Brain pericyte (primary cell): ENCODE measurements at places on chromosomes 11 and 22.

GRCh38 chr11:12243911-12244550 is 133.3 kb upstream of the PARVA start:
- no peak for DNase-seq

DNA sequence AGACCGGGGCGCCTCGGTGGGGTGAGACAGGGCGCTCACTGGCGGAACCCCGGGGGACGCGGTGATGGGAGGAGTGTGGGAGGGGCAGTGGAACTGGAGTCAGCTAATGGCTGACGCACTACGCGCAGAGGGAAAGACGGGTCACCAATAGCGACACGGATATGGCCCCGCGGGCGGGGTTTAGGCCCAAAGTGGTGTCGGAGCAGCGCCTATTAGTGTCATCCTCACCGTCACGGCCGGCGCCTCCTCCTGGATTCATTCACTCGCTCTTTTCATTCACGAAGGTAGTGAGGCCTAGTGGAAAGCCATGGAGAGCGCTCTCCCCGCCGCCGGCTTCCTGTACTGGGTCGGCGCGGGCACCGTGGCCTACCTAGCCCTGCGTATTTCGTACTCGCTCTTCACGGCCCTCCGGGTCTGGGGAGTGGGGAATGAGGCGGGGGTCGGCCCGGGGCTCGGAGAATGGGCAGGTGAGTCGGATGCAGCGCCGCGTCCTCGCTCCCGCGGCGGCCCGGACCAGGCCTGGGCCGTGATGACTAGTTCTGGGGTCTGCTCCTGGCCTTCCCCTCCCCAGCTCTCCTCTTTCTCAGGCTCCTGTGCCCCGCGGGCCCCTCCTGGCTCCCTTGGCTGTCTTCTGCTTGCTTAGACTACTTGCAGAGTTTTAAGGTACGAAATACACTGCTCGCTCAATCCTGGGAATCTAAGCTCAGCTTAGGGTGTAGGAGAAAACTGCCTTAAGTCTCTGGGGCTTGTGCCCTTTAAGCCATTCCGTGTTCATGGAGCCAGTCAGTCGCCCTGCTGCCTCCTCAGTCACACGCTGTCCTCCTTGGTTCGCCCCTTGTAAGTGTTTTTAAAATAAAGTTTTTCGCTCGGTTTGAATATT is at the start of gene HSD17B12:
HSD17B12 (plus strand) TSS at position 218 of the 880 bp plus-strand sequence; CDS start at position 308, 90 bp downstream.
- DNase-seq, result peak; percentile 97

- DNase-seq, result no peak
These were observed 385.3 kb downstream of the DYNC2H1 start for GRCh38 chr11:103494491-103494890.

GRCh38 chr11:33490842-33491370 is 209.7 kb downstream of the C11orf91 start:
- no peak for DNase-seq

- no peak for DNase-seq
These were observed 533.0 kb downstream of the KCNA4 start for GRCh38 chr11:29483831-29484230.

GRCh38 chr11:107859459-107860239 is 1.1 kb upstream of the SLC35F2 start:
- DNase-seq, result no peak

DNA sequence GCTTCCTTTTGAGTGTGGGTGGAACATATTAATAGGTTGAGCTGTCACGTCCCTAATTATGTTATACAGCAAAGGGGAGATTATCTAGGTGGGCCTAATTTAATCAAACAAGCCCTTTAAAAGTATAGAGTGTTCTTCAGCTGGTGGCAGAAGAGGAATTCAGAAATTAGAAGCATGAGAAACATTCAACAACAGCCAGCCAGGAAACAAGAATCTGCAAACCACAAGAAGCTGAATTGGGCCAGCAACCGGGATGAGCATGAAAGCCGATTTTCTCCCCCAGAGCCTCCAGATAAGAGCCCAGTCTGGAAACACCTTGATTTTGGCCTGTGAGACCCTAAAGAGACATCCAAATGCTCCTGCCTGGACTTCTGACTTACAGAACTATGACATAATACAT is 105.8 kb upstream of the LDLRAD3 start:
- no peak for DNase-seq

DNA sequence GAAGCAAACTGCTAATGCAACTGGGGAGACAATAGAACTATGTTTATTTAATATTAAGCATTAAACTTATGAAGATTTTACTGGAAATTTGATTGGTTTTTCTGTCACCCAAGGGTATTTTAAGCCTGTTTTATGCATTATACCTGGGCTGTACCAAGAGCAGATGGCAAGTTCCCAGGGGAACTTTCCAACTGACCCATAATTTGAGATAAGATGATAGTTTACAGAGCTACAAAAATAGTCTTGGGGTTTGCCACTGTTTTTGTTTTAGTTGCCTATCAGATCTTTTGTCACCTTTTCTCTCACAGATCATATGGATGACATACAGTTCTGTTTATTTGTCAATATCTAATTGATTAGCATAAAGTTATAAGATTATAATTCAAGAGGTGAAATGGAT is 43.9 kb downstream of the PDE3B start:
- no peak for DNase-seq

DNA sequence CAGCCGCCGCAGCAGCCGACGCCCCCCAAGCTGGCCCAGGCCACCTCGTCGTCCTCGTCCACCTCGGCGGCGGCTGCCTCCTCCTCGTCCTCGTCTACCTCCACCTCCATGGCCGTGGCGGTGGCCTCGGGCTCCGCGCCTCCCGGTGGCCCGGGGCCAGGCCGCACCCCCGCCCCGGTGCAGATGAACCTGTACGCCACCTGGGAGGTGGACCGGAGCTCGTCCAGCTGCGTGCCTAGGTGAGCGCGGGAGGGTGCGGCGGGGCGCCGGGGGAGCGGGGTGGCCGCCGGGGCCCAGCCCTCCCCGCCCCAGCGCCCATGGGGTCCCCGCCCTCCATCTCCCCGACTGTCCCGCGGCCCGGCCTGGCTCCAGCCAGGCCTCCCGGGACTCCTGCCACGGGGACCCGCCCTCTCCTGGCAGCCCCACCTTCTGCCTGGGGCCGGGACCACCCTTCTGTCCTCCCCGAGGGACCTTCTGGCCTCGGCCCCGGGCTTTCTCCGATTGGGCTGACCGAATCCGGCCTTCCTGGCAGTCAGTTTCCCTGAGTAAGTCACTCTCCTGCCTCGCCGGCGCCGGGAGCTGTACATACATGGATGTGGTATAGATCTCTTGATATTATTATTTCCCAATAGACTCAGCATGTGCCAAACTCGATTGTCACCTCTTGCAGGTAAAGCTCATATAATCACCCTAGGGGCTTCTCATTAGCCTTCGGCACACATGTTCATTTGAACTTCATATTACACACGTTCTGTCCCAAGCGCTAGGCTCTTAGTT is 720 bp downstream of the PACS1 start:
- DNase-seq, result no peak

DNA sequence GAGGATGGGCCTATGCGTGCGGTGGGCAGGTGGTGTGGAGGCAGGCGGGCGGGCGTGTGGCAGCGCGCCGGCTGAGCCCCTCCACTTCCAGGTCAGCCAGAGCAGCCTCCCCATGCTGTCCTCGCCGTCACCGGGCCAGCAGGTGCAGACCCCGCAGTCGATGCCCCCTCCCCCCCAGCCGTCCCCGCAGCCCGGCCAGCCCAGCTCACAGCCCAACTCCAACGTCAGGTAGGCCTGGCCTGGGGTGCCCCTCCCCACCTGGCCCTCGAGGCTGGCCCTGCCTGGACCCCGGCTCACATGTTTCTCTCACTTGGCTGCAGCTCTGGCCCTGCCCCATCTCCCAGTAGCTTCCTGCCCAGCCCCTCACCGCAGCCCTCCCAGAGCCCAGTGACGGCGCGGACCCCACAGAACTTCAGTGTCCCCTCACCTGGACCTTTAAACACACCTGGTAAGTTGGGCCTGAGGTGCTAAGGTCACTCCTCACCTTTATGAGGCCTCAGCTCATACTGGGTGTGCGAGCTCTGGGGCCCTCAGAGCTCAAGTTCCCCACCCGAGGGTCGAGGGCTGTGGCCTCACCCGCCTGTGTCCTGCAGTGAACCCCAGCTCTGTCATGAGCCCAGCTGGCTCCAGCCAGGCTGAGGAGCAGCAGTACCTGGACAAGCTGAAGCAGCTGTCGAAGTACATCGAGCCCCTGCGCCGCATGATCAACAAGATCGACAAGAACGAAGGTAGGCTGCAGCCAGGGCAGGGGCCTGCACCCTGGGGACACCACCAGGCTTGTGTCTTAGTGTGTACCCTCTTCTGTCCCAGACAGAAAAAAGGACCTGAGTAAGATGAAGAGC is 75.3 kb downstream of the MED15 start:
- no peak for DNase-seq

DNA sequence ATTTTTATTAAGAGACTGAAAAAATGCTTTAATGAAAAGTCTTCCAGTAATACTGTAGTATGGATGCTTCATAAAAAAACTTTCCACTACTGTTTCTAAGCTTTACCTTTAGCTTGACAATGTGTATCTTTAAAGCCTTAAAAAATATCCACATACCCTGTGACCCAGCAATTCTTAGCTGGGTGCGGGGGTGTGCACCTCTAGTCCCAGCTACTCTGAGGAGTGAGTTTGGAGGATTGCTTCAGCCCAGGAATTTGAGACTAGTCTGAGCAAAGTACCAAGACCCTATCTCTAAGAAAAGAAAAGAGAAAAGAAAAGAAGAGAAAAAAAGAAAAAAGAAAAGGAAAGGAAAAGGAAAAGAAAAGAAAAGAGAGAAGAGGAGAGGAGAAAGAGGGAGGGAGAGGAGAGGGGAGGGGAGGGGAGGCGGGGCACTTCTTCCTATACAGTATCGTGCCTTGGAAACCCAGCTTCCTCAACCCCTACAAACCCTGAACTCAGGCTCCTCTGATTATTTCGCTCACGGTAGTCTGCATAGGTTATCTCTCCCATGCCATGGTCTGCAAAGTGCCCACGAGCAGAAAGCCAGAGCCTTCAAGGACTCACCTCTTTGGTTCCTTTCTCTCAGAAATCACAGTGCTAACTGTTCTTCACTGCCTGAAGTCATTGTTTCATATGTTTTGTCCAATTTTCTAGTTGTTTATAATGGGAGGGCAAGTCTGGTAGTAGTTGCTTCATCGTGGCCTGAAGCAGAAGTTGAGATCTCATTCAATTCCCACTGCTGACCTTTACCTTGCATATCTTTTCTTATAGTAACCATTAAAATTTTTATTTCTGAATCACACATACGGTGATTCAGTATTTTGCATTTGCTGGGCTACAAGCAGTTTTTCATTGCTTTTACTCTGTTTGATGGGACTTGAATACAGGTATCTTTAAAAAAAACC is 82.2 kb downstream of the FAM83F start:
- no peak for DNase-seq

GRCh38 chr22:45120931-45121330 is 42.8 kb upstream of the NUP50 start:
- no peak for DNase-seq

- DNase-seq, result no peak
These were observed 18.5 kb downstream of the SPECC1L start for GRCh38 chr22:24289114-24289513.

GRCh38 chr22:48537343-48537680 is 1290.4 kb downstream of the BRD1 start:
- no peak for DNase-seq

- DNase-seq, result no peak
These were observed 706 bp downstream of the DCPS start for GRCh38 chr11:126304457-126305075.

DNA sequence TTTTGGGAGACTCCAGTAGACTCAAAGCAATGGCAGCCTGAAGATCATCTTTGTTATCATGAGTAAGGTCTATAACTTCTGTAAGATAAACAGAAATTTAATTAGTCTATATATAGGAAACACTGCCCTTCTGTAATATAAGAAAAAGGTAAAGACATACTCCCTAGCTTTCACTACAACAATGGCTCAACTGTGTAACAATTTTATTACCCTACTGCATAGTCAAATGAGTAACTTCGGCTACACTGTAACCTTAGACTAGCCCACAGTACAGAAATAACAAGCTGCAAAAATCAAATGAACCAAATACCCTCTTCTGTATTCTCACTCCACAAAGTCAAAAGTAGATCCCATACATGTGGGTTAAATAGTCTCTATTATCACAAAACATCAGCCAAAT is 33.7 kb downstream of the USP28 start:
- no peak for DNase-seq

GRCh38 chr11:71485466-71485865 is 32.5 kb downstream of the NADSYN1 start:
- DNase-seq, result no peak

DNA sequence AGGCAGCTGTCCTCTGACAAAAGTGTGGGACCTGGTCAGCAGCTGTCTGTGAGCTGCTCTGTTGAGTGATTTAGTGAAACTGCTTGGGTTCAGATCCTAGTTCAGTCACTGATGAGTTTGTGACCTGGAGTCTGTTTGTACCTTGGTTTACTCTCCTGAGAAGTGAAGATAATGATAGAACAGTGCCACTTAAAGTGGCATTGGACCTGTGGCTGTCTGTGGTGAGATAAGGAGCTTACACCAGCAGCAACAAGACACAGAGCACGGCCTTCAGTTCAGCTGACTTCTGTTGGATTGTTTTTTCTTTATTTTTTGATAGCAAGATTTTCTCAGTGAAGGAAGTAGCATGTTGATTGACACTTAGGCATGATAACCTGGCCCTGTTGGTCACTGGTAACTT is 46.2 kb upstream of the CTTN start:
- no peak for DNase-seq

DNA sequence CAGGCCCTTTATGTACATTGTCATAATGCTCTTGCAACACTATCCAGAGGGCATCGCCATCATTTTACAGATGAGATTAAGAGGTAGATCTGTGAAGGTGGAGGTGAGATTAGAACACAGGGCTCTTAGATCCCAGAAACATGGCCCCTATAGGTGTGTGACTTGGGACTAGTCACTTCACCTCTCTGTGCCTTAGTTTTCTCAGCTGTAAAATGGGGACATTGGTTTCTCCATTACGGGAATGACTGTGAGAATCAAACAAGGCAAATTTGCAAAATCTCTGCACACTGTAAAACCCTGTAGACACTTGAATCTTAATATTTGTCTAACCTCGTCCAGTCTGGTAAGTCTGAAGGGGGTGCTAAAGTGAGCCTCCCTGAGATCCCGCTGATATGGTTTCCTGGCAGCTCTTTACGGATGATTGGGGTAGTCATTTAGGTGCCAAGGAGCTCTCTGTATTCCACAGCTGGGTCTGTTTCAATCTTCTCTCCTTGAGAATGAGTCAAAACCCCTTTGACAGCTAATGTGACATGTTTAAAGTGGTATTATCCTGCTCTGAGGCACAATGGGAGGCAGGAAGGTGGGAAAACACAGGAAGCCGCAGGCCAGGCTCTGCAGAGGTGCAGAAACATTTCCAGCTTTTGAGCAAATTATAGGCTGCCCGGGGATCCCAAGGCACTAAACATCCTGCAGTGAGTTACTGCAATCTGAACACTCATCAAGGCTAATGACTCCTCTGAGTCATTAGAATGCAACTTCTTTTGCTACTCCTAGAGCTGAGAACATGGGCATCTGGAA is 140.8 kb downstream of the CCDC81 start:
- no peak for DNase-seq

GRCh38 chr11:72758304-72758689 is 6.1 kb upstream of the ARAP1 start:
- peak; percentile 62 for DNase-seq
